ENCODE measurements at places on chromosomes 12 and 14.

- DNase-seq: no peak
These were observed 24.6 kb downstream of the EXOC5 start for GRCh38 chr14:57244106-57244505.

DNA sequence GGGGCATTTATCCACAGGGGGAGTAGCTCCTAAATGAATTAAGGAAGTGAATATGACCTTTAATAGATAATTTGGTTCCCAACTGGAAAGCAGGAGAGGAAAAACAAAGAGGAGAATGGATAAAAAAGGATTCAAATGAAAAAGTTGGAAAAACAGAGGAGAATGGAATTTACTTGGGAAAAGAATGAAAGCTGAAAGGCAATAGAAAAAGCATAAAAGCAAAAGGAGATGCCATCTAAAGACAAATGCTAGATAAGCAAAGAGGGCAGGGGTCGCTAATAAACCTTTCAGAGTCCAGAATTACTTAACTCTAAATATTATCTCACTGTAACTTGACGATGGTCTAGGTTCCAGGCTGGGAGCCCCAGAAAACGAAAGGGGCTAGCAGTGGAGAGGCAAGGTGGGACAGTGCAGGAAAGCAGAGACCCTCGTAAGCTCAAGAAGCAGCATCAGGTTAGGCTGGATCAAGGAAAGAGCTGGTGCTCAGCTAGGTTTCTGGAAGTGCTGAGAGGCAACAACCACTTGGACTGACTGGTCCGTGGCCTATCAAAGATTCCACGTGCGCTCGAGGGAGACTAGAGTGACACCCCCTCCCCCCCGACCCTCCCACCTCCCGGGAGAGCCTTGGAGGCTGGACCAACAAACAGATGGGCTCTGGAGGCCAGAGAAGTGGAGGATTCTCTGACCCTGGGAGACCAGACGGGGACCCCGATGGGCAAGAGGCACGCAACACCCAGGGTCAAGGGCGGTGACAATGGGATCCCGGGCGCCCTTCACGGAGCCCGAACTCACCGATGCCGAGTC, 1.2 kb downstream of the SLC2A13 start:
- DNase-seq: no peak

GRCh38 chr12:115332945-115333344, 649.0 kb upstream of the TBX3 start:
- no peak for DNase-seq

DNA sequence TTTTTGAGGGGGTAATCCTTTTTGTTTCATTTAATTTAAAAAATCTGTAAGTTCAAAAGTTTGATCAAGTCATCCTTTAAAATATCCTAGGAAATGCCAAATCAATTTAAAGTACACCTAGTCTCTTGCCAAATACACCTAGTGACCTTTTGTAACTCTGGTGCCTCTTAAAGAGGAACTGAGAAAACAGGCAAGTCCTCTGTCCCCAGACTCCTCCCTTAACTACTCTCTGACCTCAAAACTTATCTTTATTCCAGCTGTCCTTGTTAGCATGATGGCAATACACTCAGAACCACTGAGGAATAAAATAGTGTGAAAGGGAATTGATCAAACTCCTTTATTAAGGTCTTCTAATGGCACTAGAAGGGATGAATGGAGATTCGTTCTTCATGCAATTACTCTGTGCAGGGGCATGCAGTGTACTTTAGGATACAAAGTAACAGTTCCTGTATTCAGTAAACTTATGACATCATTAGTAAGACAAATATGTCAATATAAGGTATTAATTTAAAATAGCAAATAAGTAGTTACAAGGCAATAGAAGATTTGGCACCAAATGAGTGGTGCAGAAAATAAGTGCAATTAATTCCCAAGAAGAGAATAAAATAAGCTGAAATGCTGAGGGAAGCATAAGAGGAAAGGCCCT, 3.3 kb downstream of the FAR2 start:
- DNase-seq: no peak

- no peak for DNase-seq
These were observed 4.0 kb downstream of the STX2 start for GRCh38 chr12:130835011-130835410.

DNA sequence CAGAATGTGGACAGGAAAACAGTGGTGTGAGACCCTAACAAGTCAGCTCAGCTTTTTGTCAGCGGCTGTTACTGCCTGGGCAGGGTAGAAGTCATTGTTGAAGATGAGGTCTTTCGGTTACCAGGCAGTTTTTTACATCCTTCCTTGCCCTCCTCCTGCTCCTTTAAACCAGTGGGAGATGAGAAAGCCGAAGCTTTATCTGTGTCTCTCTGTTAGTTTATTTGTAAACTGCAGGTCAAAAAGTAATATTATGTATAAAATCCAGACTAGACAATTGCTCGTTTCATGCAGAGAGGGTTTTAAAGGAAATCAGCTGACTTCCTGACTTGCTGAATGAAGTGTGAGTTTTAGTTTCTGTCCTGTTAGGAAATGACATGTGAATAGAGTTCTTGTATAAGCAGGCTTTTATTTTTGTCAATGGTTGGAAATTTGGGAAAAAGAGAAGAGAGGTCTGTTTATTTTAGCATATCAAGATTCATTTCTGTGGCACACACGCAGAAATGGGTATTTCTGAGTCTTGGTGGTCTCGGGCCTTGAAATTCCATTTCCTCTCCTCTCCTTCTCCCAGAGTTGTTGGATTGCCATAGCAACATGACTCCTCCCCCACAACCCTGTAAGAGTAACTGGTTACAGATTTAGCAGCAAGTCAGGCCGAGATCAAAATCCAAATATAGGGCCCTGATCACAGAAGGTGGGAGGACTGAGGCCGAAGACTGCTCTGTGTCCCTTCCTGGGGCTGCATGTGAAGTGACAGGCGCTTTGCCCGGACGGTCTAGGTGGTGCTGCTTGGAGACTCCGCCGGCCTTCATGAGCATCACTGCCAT, 60.8 kb downstream of the SAMD4A start:
- DNase-seq: no peak

DNA sequence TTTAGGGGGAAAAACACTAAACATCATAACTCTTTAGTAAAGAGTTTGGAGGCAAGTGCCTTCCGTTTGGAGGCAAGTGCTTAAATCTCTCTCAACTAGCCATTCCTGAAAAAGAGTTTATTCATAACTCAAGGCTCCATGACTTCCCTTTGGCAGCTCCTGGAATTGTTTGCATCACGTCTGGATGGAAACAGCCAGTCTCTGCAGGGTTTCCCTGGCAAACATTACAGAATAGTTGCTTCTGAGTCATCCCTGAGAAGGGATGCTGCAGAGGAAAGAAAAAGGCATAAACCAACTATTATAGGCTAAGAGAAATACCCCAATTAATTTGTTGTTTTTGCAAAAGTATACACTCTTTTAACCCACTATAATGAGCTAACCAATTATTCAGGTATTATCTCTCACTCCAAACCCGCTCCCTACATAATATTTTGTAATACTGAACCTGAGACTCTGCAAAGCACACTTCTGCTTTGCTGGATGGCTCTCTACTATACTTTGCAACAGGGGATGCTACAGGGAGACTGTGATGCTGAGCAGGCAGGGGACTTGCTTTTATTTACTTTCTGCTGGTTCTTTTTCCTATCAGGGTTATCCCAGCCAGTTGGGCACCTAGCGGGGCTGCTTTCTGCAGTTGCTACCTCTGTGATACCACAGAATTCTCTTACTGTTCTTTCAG, 497.7 kb downstream of the FUT8 start:
- no peak for DNase-seq

DNA sequence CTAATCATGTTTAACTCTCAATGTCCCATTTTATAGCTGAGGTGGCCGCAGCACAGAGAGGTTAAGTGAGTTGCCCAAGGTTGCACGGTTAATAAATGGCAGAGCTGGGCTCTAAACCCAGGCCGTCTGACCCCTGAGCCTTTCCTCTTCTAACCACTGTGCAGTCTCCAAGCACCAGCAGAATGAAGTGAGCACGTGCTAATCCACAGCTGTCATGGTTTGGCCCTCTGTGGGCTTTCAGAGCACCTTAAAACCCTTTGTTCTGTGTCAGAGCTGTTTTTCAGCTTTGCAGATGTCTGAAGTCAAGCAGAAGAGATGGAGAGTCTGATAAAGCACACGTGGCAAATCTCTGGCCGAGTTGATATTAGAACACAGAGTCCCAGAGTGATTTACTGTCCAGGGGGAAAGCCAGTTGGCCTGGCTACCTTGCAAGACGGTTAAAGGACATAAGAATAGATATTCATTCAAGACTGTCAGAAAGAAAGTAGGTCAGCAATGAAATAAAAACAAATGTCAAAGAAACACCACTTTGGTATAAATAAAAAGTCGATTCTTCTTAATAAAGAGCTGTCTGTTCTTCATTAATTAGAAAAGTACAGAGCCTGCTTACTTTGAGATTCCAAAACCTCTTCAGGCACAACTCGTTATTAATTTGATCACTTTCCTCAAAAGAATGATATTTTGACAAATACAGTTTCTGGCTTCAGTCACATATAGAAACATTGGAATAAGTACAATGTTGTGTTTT, 107.3 kb downstream of the CRADD start:
- no peak for DNase-seq

All from stimulated activated CD8-positive, alpha-beta memory T cell treated with anti-CD3 and anti-CD28 coated beads, Interleukin-7, amount 100 ng/mL, for 1 hour (primary cell).